ENCODE measurements at places on chromosomes 3 and 15.

GRCh38 chr3:126277629-126278378 is 79.4 kb downstream of the KLF15 start:
- DNase-seq, result no peak

DNA sequence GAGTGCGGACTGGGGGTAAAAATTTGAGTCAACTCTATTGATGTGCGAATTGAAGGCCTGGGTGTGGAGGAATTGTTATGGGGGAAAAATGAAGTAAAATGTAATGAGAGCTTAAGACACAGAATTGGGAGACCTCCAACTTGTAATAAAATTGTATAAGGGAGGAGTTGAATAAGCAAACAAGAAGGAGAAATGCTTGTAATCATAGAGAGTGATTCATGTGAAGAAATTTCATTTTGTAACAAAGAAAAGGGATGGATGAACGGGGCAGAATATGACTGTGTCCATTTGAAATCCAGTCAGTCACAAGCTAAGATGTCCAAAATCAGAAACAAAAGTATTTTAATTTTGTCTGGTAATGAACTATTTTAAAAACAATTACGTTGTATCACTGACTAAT is 552.3 kb downstream of the NAALADL2 start:
- no peak for DNase-seq

DNA sequence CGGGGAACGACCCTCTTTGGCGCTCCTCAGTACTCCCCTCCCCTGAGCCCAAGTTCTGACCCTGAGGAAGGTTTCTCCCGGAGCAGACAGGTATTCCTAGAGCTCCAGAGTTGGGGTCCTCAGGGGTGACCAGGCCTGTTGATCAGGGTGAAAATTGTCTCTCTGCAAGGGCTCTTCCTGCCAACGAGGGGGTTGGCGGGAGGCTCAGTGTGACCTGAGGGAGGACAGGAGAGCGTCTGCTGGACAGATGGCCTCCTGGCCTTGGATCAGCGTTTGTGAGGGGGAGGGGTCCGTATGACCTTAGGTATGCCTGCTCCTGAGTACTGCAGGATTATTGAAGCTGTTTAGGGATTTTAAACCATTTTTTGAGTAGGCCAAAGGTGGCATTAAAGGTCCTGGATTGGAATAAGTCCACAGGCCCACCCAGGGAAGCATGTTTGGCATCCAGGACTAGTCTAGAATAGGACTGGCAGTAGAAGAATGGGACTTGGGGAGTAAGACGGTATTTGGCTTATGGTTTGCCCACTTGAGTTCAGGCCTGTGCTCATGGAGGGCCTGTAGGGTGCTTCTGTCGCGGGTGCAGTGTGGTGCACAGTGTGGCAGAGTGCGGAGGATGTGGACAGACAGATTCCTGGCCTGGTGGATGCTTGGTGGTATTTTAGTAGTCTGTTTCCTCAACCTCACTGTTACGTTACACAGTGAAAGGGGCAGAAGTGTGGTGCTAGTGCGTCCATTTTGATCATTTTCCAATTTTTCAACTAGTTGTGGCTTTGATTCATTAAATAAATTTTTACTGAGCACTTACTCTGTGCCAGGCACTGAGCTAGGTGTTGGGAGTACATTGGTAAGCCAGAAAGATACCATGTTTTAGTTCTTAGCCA is 959 bp downstream of the ZNF592 start:
- DNase-seq, result no peak

DNA sequence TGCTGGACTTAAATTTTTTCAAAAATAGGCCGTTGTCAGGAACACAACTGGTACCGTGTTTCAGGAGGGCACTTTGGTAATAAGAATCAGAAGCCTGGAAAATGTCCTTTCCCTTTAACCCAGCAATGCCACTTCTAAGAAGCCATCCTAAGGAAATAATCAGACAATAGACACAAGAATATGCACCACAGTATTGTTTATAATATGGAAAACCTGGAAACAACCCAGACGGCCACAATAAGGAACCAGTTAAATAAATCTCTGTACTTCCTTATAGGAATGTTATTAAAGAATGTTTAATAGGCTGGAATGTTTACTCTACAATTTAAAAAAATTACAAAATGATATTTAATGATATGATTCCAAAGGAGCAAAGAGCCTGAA is 30.4 kb upstream of the ATP1B3 start:
- no peak for DNase-seq

DNA sequence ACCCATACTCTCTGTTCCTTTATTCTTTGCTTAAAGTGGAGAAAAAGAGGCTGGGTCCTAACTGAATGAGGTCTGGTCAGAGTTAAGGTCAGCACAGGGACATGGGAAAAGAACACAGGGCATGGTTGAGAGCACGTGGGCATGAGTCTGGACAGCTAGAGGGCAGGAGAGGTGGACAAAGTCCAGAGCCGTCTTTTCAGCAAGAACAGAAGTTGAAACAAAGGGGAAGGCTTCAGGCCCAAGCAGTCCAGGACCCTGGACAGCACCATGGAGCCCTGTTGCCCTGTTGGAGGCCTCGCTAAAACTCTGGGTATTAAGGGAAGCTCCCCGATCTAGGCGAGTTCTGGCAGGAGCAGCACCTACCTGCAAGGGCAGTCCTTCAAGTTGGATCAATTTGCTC is 50.7 kb downstream of the XYLB start:
- DNase-seq, result no peak

DNA sequence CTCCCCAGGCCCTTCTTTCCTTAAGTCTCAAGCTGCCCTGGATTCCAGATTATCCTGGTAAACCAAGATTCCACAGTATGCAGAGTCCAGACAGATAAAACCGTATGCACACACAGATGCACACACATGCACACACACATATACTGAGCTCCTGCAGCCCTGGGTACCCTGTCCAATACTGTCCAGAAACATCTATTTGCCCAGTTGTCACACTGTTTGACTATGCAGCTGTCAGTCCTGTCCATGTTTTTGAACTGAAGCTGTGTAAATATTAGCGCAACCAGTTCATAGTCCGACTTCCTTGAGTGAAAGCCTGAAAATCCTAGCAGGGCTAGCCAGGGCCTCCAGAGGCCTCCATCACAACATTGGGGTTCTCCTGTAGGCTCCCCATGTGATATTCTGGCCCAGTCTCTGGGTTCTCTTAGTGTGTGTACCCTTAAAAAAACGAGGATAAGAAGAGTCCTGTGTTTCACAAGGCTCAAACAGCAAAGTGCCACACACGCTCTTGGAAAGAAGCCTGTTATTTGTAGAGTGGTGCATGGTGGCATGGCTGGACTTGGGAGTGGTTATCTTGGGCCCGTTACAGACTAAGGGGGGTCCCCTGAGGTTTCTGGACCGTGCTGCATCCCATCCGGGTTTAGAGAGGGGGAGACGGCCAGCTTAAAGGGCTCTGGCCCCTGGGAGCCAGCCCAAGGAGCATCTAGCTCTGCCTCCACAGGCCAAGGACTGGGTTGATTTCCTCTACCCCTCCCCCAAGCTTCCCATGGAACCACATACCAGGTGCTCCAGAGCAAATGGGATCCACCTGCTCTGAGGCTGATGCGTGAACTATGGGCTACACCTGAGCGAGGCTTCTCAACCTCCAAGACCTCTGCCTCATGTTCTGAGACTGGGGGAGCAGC is 108.3 kb downstream of the IQSEC1 start:
- DNase-seq, result no peak

DNA sequence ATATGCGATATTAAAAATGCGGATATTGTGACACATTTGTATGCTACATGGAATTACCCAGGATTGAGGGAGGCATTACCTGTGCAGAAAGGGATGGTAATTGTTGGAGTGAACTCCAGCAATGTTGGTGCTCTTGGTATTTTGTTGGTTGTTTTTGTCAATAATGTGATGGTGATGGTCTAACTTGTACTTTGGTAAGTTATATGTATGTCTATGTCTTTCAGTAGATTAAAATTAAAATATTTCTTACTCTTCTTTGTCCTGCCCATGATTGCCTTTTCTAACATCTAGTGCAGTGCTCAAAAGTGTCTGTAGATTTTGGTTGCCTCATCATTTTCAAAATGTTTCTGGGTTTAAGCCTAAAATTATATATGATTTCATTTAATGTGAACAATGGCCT is 192.7 kb downstream of the ROBO2 start:
- DNase-seq, result no peak

- DNase-seq, result no peak
Observed at GRCh38 chr3:180036671-180037455, at the start of gene PEX5L. Gene PEX5L, minus strand, starts transcription at chr3:180036937. Its CDS starts 338 bp downstream, at chr3:180036599.

GRCh38 chr3:129006864-129007263 is 5.8 kb downstream of the EFCC1 start:
- no peak for DNase-seq

- no peak for DNase-seq
Observed at GRCh38 chr15:101434032-101434920, 55.2 kb downstream of the PCSK6 start.

DNA sequence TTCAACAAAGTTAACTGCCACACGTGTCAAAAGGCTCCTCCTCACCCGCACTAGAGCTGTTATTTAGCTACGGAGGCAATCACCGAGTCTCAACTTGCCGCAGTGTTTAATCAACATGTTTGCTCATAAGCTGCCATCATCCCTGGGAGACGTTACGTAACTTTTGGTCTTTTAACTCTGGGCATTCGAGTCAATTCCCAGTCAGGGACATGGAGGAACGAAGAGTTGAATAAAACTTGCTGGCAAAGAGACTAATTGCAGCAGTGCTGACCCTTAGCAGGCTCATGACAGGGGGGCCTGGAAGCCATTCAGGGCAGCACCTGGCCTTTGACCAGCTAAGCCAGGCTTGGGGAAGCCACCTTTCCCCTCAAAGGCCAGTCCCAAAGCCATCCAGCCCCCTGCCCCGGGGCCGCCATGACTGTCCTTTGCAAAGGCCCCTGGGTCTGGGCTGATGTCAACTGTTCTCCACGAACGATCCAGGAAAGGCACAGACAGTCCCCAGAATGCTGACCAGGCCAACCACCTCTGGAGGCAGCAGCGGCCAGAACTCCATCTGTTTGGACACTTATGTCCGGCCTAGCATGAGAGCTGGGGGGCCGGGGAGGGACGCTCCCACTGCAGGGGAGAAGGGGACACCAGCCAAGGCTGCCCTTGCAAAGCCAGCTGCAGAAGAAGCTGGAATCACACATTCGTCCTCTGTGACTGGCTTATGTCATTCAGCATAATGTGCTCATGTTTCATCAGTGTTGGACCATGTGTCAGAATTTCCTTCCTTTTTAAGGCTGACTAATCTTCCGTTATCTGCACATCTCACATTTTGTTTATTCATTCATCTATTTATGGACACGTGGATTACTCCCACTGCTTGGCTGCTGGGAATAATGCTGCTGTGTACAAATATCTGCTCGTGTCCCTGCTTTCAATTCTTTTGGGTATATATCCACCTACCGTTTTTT is 43.7 kb downstream of the PCSK6 start:
- DNase-seq, result no peak

GRCh38 chr3:128195802-128196201 is 42.5 kb downstream of the EEFSEC start:
- DNase-seq, result no peak

DNA sequence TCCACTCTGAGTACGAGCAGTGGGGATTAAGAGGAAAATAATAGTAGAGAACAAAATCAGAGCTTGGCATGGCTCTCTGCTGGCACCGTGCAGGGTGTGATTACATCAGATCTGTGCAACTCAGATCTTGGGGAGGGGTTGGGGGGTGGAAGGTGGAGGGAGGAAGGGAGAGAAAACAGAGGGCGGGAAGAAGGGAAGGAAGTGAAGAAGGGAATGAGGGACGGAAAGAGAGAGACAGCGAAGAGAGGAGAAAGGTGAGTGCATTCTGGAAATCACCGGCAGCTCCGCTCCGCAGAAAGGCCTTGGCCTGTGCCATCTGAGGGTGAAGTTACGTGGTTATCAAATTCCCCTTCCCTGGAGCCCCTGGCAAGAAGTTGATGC is 31.0 kb upstream of the ADAMTS17 start:
- no peak for DNase-seq

- DNase-seq, result no peak
Observed at GRCh38 chr3:153829606-153830170, 291.5 kb upstream of the ARHGEF26 start.

DNA sequence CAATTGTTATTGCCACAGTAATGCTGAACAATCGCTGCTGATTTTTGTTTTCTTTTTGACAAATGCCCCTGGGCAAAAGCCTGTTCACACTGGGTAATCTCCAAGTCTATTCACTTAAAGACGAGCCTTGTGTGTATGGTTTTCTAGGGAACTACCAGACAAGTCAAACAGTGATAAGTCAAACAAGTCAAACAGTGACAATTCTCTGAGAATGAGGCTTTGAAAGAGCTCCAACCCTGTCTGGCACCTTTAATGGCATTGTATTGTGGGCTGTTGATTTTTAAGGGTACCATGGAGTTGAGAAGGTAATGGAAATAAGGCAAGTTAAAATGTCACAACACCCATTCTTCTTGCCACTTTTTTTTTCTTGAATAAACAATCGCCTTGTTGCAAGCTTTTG is 59.4 kb upstream of the TMC3 start:
- DNase-seq, result no peak

DNA sequence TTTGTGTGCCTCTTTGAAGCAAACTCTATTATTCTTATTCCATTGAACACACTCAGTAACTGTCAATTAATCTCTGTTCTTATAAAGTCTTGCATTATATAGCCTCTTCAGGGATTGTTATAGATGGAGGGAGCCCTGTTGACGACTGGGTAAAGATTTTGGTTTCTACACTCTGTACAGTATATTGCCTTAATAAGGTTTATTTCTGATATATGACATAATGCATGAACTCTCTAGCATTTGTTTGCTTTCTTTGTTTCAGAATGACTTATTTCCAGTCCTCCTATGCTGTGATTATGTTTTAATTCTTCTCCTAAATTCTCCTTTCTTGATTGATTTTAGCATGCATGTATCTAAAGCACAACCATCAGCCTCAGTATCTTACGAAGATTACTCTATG is 494.9 kb downstream of the DIPK2A start:
- DNase-seq, result no peak

- no peak for DNase-seq
Observed at GRCh38 chr3:152738656-152739055, 96.3 kb upstream of the P2RY1 start.

GRCh38 chr3:175940881-175941280 is 1081.7 kb downstream of the NAALADL2 start:
- no peak for DNase-seq

- no peak for DNase-seq
Observed at GRCh38 chr3:76930712-76931111, 109.2 kb upstream of the ROBO2 start.

DNA sequence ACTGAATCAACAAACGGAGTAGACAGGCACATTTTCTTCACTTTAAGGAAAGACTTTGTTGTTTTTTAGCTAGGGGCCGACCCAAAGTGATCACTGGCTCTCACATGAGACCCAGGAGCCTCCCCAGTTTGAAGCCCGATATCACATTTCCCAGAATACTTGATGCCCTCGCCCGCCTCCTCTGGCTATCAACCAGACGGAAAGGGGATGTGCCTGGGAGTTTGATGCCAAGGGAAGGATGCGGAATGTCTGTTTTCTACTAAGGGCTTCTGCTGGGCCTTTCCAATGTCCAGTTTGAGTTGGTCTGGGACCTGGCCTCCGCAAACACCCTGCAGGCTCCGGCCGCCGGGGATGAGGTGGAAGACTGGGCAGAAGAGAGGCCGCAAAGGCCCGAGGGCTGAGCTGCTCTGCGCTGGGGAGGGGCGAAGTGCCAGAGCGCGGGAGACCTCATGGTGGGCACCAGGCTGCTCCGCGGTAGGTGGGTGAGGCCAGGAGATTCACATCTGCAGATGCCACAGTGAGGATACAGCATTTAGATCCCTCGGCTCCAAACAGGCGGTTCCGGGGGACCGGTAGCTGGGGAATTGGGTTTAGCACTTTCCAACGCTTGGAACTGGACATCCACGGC is 491 bp upstream of the ZNF774 start:
- DNase-seq, result no peak

All from stimulated activated CD8-positive, alpha-beta memory T cell treated with anti-CD3 and anti-CD28 coated beads, Interleukin-15, amount 100 ng/mL, for 1 hour (primary cell).